ENCODE measurements at places on chromosomes 5 and 9.

- DNase-seq, result no peak
Measured at GRCh38 chr5:131883984-131884383, 61.5 kb downstream of the MEIKIN start.

GRCh38 chr9:38181232-38181631 lies 112.2 kb upstream of the SHB start:
- DNase-seq, result no peak

GRCh38 chr5:95773335-95774059 lies 42.4 kb downstream of the RHOBTB3 start:
- no peak for DNase-seq

DNA sequence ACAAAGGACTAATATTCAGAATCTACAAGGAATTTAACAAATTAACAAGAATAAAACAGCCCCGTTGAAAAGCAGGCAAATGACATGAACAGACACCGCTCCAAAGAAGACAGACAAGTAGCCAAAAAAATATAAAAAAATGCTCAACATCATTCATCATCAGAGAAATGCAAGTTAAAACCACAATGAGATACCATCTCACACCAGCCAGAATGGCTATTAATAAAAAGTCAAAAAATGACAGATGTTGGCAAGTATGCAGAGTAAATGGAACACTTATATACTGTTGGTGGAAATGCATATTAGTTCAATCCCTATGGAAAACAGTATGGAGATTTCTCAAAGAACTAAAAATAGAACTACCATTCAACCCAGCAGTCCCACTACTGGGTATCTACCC lies 302.7 kb upstream of the RGMB start:
- DNase-seq, result no peak

- no peak for DNase-seq
Measured at GRCh38 chr5:8520917-8521316, 652.0 kb downstream of the MTRR start.

DNA sequence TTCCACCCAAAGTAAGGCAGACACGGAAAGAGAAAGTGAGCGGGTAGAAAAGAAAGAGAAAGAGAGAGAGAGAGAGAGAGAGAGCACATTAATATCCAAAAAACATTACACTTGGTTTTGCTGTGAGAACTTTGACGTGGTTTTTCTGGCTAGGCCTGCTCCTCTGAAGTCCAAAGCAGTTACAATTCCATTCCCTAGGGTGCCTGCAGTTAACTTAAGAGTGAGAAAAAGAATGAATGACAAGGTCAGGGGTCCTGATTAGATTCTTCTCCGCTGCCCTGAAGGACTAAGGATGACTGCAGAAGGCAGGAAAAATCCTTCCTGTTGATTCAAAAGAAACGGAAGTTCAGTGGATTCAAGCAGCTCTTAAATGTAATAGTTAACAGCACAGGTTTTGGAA lies 589.8 kb downstream of the PRELID2 start:
- no peak for DNase-seq

GRCh38 chr5:44885903-44886302 lies 77.2 kb downstream of the MRPS30 start:
- DNase-seq, result peak; percentile 44

DNA sequence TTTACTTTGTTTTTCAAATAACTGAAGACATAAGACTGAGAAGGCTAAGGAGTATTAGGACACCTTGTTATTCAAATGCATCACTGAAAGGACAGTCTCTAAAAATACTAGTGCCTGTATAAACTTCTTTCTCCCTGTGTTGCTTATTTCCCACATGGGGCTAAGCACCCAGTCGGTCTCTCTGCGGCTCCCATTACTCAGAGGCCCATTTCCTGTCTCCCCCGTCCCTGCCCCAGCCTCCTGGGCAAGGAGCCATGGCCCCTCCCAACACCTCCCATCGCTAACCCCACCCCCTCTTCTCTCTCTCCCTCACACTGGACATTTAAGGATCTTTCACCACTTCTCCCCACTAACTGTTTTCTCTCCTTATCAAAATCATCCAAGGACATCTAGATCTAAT lies 81.9 kb downstream of the EBF1 start:
- DNase-seq, result no peak

DNA sequence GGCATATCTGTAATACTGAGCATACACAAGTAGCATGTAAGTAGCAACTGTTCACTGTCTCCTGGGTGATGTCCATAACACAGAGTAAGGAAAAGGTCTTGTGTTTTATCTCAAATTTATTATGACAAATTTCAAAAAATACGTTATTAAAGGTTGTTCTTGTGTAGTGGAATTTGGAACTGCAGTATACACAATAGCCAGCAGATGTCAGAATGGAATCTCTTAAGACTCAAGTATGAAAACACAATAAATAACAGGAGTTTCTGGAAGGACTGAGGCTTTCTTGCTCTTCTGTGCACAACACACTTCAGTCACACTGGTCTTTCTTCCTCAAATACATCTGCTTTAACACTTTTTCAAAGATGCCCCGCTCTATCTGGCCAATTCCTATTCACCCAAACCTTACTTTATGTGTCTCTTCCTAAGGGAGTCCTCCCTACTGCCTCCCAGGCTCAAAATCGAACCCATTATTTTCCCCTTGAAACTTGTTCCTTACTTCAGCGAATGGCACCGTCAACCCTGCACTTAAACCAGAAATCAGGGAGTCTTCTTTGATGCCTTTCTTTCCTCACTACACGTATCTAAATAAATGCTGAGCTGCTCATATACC lies 6.5 kb upstream of the FBXO10 start:
- DNase-seq, result no peak

DNA sequence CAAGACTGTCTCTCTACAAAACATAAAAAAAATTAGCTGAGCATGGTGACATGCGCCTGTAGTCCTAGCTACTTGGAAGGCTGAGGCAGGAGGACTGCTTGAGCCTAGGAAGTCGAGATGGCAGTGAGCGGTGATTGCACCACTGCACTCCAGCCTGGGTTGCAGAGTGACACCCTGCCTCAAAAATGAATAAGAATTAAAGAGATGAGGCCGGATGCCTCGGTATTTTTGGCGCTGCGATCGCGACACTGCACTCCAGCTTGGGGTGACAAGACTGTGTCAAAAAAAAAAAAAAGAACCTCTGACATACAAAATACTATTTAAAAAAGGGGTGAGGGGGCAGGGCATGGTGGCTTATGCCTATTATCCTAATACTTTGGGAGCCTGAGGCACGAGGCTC lies 7.3 kb downstream of the GPBP1 start:
- no peak for DNase-seq

DNA sequence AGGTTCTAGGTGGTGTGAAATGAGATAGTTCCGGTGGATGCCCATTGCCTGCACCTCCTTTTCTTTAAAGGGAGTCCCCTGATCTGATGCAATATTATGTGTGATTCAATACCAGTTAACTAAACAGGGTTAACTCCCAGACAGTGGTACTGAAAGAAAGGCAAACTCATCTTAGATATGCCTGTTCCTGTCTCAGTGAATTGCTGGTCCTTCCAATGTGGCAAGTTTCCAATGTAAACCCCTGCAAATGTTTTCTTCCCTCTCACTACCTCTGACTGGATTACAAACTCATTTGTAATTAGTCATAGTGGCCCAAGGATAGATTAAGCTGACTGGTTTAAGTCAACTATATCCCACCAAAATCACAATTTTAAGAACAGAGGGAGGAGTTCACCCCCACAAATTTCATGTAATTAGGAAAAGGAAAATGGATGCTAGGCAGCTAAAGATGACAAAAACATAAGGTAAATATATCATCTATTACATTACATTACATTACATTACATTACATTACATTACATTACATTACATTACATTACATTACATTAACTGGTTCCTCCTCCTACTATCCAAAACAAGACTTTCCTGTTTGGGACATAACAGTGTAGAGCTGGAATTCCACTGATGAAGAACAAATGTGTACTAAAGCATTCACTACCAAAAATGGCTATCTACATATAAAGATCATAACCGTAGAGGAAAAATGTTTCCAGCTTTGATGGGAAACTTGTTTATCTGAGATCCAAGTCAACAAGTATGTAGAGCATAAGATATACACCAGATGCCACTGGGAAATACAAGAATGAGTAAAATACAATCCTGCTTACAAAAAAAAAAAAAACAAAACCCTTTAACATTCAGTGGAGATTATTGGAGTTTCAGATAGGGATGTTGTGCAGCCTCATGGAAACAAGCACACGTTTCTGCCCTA lies 121.5 kb upstream of the SNX2 start:
- no peak for DNase-seq

- no peak for DNase-seq
Measured at GRCh38 chr5:151130922-151131891, 26.4 kb downstream of the ANXA6 start.

GRCh38 chr9:2082772-2083171 lies 67.6 kb downstream of the SMARCA2 start:
- DNase-seq, result no peak

DNA sequence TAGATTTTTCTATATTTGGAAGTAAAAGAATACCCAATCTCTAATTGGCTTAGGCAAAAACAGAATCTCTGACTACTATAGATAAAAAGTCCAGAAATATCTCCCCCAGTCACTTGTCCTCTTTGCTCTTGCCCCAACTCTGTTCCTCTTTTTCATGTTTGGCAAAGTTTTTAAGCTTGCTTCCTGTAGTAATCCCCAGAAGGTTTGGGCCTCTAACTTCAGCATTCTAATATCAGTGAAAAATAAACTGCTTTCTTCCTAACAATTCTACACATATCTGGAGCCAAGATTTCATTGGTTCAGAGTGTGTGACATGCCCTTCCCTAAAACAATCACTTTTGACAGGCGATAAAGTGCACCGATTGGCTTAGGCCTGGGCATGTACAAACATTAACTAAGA lies 1680.3 kb downstream of the MAT2B start:
- DNase-seq, result no peak

- DNase-seq, result no peak
Measured at GRCh38 chr5:133792024-133792423, 176.4 kb downstream of the C5orf15 start.

- DNase-seq, result no peak
Measured at GRCh38 chr5:3145641-3146040, 394.2 kb upstream of the IRX2 start.
